Stimulated activated CD4-positive, alpha-beta T cell treated with anti-CD3 and anti-CD28 coated beads, Interleukin-15, amount 100 ng/mL, for 48 hours (primary cell): ENCODE measurements at places on chromosomes 16 and 17.

DNA sequence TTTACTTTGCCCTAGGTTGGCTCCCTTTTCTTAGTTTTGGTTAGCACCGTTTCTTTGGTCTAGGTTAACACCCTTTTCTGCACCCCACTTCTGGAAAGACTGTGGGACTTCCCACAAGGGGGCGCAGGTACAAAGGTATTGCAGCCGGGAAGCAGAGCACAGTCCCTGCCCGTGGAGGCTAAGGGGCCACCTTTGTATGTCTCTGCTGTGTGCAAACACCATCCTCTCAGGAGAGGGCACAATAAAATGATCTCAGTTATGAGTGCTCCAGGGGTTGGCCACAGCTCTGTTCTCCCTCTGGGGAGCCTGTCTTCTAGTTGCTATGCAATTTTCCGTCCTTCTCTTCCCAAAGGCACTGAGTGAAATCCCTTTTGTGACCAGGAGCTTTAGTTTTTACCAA, 28.4 kb upstream of the TMC5 start:
- peak; percentile 22 for DNase-seq

- no peak for DNase-seq
These were observed 140.4 kb downstream of the RGS9 start for GRCh38 chr17:65277576-65277975.

- DNase-seq = no peak
These were observed 635 bp upstream of the FA2H start for GRCh38 chr16:74775255-74775654.

- no peak for DNase-seq
These were observed 29.8 kb upstream of the HS3ST3A1 start for GRCh38 chr17:13631529-13631928.

DNA sequence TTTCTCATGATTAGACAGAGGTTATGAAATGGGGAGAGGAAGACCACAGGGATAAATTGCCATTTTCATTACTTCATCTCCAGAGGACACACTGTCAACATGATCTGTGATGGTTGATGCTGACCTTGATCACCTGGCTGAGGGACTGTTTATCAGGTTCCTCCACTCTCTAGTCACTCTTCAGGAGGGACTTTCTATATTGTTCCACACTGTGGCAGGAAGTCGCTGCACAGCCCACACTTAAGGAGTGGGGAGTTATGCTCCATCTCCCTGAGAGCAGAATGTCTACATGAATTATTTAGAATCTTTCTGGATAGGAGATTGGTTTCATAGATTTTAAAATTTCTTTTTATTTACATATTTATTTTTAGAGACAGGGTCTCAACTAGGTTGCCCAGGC, 46.7 kb downstream of the CYB5B start:
- no peak for DNase-seq

GRCh38 chr16:88784856-88785105, 239 bp downstream of the PIEZO1 start:
- no peak for DNase-seq

- DNase-seq = no peak
These were observed 94.7 kb upstream of the MPHOSPH6 start for GRCh38 chr16:82264756-82265155.

DNA sequence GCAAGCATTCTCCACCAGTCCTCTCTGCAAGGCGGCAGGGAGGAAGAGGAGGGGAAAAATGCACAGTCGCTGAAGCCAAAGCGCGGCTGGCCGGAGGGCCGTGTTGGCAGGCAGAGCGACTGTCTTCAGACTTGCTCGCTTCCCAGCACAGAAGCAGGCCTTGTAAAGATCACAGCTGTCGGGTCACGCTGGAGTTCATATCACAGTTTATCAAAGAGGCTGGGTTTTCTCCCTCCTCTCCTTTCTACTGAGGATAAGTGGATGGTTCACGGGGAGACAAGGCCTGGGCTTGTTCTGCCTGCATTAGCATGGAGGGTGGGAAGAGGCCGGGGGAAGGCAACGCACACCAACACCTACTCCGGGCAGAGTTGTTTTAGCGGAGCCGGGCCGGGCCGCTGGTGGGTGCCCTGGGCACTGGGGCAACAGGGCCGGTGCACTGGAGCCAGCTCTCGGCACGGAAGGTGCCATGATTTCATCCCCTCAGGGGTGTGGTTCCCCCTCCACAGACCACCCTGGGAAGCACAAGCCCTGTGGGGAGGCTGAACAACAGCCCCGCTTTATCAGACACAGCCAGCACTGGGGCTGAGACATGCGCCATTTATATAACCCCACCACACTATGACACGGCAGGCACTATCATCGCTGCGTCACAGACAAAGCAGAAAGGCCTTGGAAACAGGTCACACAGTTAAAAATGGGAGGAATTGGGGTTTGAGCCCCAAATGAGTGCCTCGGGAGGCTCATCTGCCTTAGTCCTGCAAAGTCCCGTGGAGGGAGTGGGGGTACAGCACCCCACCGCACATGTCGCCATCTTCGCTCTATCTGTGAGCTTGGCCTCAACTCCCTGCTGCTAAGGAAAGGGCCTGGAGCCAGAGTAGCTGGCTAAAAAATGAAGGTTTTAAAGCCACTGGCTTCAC, 40.3 kb upstream of the MTSS2 start:
- DNase-seq = no peak

- DNase-seq = no peak
These were observed 78.4 kb downstream of the CNGB1 start for GRCh38 chr16:57892447-57893096.

DNA sequence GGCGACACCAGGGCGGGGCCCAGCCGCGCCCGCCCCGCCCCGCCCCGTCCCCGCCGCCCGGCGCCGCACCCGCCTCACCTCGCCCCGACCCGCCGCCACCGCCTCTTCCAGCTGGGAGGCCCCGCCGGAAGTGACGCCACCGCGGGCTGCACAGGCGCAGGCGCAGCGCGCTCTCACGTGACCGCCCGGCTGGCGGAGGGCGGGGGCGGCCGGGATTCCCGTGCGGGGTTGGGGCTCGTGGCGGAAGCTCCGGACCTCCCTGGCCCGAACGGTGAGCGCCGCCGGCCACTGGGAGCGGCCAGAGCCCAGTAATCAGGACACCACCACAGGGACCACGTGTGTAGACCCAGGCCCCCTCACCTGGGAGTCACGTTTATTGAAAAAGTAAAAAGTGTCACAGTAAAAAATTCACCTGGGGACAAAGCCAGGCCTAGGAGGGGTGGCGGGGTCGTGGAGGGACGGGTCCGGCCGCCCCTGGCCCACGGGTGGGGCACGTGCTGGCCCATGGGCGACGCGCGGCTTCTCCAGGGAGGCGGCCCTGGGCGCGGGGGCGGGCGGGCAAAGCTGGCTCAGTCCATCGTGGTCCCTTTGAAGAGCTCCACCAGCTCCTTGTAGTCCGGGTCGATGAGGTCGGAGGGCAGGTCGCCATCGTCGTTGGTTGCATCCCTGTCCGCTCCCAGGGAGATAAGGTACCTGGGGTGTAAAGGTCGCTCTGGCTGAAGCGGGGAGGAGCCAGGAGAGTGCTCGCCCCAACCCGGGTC, at the start of gene MCRIP1:
Gene MCRIP1 (minus strand): TSS at position 132 of the 761 bp plus-strand sequence. CDS start 8,785 bp downstream, outside the sequence.
- DNase-seq = peak; percentile 96

GRCh38 chr16:77896415-77897128, 108.2 kb downstream of the VAT1L start:
- no peak for DNase-seq

- no peak for DNase-seq
These were observed 3.0 kb downstream of the NOL3 start for GRCh38 chr16:67173323-67173722.

DNA sequence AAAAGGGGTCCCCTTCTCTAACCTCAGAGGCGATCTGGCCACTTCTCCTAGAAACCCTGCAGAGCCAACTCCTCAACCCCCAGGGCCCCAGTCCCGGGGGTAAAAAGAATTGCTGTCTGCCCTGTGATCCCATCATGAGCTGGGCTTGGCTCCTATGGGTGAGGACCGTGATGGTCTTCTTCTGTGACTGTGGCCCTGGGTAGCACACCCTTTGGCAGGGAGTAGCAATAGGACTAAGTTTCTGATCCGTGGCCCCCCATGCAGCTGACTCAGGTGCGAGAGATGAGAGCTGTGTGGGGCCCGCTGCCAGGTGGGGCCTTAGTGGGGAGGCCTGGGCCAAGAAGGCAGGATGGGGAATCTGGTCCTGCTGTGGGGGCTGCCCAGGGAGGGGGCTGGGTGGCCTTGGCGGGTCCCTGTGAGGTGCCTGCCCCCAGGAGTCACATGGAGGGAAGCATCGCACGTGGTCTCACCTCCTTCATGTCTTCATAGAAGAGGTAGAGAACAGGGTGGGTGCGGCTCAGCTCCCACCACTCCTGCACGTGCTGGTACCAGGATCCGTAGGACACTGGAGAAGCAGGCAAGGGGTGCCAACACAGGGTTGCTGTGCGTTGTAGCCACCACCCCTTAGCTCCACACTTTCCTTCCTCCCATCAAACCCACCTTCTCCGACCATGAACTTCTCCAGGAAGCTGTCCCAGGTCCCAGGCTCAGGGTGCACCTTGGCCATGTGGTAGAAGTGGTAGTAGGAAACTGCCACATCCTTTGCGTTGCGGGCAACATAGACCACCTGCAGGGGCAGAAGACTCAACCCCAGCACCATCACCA, 3.3 kb downstream of the SULT1A1 start:
- DNase-seq = no peak

- DNase-seq = no peak
These were observed 30.4 kb downstream of the AP2B1 start for GRCh38 chr17:35617505-35617904.

GRCh38 chr16:67914758-67915495, 16.7 kb downstream of the CTRL start:
- no peak for DNase-seq

DNA sequence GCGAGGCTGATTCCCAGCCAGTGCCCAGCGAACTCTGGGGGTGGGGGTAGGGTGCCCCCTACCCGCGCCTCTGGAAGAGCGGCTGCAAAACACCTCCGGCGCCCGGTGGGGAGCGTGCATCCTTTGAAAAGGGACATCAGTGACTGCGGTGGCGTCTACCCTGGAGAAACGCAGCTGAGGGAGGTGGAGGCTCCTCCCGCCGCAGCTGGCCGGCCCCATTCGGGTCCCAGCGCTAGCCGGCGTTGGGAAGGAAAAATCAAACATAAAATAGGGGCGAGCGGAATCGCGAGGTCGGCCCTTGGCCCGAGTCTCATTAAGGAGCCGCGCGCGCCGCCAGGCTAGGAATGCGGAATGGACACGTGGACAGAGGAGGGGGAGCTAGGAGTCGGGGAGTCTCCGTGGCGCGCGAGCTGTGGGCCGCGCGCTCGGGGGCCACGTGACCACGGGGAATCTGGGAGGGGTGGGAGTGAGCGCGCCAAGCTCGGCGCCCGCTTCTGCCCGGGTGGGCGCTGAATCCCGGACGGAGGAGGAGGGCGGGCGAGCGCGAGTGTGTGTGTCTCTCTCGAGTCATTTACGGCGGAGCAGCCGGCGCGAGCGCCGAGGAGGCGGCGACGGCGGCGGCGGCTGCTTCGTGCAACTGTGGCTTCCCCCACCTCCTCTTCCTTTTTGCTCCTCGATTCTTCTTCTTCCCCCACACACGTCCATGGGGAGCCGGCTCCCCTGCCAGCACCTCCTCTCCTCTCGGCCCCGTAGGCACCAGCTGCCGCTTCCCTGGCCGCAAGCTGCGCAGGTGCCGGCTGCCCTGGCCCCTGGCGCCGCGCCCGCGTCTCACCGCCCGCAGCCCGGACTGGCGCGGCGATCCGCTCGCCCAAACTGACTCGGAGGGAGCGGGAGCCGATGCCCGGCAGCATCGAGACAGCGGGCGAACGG, at the start of gene TMEM132E:
Gene TMEM132E (plus strand): TSS at position 566 of the 930 bp plus-strand sequence. CDS start 1,495 bp downstream, outside the sequence.
- DNase-seq = no peak

DNA sequence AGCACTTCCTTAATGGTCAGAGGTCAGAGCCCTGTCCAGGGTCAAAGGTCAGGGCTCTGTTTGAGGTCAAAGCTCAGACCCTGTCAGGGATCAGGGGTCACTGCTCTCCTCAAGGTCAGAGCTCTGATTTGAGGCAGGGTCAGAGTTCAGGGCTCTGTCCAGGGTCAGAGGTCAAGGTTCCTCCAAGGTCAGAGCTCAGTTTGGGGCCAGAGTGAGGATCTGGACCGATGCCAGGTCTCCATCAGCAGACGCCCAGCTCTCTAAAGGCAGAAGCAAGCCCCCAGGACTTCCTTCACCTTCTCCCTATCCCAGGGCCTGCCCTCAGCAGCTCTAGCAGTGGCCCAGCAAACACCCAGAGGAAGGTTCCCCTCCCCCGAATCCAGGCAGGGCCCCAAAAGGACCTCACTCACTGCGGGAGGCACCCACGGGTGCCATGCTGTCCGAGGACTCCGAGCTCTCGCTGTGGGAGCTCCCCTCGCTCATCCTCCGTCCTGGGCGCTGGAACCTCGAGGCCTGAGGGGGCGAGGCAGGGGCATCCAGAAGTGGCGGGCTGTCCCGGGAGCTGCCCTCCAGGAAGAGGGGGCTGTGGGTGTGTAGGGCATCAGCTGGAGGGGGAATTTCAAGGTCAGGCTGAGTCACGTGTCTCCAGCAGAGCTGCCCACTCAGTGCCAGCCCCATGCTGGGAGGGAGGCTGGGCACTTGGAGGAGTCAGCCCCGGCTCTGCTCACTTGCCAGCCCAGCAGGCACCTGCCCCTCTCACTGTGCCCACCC, 26.7 kb downstream of the PIMREG start:
- no peak for DNase-seq

- no peak for DNase-seq
These were observed 849.1 kb upstream of the RBFOX1 start for GRCh38 chr16:6483469-6484033.

GRCh38 chr16:58695368-58695767, 10.8 kb upstream of the SLC38A7 start:
- DNase-seq = no peak

DNA sequence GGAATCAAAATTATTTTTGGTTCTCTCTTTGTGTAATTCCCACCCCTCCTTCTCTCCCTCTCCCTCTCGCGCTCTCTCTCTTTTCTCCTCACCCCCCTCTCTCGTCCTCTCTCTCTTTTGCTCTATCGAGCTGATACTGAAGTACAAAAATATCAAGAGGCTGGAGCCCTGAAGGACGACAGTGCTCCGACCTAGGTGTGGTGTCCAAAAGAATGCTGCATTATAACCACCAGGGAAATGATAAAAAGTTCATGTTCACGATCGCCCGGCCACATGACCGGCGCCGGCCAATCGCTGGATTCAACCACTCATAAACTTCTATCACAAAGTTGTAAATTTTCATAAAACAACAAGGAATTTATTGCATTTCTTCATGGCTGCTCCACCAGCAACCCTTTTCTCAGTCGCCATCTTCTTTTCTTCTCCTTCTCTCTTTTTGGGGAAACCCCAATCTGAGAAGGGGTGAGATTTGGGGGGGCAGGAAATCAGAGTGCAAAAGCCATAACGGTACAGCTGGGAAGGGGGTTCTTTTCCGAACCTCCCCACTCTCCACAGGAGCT, at the start of gene HOXB6:
Gene HOXB6 (minus strand): TSS at position 217 of the 560 bp plus-strand sequence. CDS start 6,836 bp downstream, outside the sequence.
- DNase-seq = no peak

DNA sequence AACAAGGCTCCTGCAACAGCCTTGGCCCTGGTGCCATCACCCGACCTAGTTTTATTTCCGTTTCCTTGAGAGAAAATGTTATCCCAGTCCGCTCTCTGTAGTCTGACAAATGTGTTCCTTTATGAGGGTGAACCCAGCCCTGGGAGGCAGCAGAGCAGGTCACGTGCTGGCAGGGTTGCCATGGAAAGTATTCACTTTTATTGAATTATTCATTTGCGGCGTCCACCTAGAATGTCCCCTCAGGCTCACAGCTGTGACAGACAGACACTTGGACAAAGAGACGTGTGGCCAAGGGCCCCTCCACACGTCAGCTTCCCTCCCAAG, 90.0 kb downstream of the WSCD1 start:
- no peak for DNase-seq
